Thymus (tissue), 14 donors: ENCODE measurements at places on chromosomes 16 and 17.

- no peak for DNase-seq
Observed at GRCh38 chr16:81758376-81758775, 20.7 kb upstream of the PLCG2 start.

DNA sequence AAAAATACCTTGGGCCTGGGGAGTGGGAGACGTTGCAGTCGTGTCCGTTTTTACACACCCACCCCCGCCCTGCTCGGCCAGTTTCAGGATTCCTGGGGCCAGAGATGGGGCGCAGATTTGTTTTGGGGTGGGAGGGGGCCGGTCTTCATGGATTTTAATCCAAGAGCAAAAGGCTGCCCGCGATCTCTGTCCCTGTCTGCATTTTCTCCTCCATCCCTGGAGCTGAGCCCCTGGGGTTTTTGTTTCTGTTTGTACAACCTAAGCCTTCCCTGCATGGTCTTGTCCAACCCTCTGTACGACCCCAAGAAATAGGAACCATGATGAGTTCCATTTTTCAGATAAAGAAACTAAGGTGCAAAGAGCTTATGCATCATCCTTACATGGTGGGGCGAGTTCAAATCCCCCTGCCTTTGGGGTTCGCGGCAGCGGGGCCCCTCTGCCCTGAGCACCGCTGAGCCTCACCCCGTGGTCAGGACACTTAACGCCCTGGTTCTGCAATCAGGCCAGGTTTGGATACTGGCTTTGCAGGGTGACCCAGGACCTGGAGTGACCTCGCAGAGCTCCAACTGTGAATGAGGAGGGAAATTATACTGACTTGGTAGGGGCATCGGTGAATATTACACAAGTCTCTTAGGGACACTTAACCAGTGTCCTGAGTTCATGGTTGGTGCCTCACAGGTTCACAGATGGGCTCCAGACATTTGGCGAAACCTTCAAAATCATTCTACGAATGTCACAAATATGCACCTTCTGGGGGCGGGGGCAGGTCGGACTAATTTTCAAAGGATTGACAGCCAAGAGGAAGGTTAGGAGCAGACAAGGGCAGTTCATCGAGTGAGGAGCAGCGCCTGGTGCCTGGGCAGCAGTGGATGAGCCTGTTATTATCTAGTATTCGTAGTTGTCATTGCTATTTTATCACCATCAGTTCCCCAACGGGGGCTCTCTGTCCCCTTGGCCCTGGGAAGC is 4.1 kb upstream of the FOXF1 start:
- no peak for DNase-seq

- DNase-seq, result no peak
Observed at GRCh38 chr17:68423251-68423650, 34.0 kb downstream of the WIPI1 start.

DNA sequence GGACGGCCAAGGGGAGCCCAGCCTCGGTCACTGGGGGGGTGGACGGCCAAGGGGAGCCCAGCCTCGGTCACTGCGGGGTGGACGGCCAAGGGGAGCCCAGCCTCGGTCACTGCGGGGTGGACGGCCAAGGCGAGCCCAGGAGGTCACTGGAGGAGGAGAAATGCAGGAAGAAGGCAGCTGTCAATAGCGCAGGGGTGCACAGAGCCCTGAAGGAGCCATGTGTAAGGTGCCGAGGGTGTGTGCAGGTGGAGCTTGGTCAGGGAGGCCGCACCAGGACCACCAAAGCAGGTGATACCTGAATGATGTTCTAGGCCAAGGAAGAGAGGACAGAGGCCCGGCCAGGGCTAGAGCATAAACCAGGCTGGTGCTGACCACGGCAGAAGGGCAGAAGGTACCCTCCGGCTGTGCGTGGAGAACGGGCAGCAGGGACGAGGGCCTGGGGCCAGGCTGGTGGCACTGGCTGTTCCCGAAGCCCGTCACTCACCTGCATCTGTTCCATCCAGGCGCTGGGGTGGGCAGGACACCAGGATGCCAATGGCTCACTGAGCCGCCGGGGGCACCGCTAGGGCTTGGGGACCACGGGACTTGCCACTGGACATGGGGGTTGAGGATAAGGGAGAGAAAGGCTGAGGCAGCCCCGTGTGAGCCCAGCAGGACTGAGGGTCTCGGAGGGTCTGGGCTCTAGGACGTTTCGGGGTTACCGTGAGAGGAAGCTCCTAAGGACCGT is 5.9 kb upstream of the CCDC57 start:
- DNase-seq, result no peak

GRCh38 chr17:30832438-30833124 is 815 bp downstream of the ATAD5 start:
- DNase-seq, result no peak

DNA sequence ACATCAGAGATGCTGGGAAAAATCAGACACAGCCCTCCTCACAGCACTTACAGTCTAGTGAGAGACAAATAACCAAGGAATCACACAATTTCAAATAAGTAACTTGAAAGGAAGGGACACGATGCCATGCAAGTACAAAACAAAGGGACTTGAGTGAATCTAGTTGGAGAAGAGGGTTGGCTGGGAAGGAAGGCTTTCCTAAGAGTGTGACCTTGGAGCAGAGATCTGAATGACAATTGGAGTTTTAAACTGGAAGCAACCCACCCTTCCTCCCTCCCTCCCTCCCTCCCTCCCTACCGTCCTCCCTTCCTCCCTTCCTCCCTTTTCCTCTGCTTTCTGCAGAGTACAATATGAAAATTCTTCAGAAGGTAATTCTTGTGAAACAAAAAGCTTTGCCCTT is 31.1 kb downstream of the ADAMTS18 start:
- DNase-seq, result no peak

DNA sequence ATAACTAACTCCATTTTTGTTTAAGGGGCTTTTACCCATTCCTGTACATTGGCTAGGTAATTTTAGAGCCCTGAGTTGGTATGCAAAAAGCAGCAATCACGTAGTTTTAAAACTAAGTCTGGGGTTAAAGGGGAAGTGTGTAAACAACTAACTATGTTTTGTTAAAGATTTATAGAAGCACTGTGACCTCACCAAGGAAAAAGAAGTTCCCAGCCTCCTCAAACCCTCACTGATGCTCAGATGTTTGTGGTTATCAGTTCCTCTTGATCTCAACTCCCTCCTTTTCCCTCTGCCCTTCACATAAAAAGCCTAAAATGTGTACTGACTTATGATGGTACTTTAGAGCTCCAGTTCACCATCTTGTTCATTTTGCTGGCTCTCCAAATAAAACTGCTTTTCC is 119.9 kb upstream of the IRX6 start:
- DNase-seq, result no peak

- no peak for DNase-seq
Observed at GRCh38 chr16:16084874-16085273, 135.5 kb downstream of the ABCC1 start.

DNA sequence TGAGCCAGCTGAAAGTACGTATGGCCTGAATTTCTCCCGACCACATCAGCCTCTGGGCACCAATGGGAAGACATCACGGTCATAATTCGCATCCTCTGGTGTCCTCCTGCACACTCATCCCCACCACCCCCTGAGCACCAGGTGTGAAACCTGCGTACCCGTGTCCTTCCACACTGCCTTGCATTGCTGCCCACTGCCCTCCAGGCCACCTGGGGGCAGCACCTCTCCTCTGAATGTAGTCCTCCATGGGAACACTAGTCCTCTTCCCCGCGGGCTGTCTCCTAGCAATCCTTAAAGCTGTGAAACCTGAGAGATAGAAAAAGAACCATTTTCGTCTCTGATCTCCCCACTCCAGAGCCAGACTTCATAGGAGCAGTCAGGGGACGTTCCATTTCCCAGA is 125.5 kb downstream of the ZNF18 start:
- no peak for DNase-seq

DNA sequence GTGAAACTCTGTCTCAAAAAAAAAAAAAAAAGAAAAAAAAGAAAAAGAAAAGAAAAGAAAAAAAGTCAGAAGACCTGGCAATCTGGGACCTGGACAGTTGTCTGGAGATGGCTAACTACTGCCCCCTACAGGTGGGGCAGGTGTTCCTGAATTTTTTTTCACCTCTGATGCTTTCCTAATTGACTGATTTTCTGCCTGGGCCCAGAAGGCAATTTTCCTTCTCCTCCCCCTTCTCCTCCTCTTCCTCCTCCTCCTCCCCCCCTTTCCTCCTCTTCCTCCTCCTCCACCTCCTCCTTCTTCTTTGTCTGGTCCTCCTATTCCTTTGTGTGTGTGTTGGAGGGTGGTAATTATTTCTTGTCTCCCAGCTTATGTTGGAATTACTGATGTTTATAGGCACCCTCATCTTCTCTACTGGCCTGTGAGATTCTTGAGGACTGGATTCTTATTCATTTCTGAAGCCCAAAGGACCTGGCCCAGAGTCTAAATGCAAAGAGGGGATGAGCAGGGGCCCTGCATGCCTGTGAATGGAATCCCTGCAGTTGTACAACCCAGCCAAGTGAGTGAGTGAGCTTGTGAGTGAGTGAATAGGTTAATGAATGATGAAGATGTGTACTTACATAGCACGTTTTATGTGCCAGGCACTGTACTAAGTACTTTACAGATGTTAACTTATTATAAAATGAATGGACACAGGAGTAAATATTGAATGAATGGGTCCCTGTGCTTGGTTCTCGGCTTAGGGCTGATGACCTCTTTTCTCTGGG is 26.9 kb downstream of the IRX5 start:
- DNase-seq, result no peak

GRCh38 chr17:36136036-36136435 is 32.4 kb downstream of the CCL4 start:
- DNase-seq, result no peak

DNA sequence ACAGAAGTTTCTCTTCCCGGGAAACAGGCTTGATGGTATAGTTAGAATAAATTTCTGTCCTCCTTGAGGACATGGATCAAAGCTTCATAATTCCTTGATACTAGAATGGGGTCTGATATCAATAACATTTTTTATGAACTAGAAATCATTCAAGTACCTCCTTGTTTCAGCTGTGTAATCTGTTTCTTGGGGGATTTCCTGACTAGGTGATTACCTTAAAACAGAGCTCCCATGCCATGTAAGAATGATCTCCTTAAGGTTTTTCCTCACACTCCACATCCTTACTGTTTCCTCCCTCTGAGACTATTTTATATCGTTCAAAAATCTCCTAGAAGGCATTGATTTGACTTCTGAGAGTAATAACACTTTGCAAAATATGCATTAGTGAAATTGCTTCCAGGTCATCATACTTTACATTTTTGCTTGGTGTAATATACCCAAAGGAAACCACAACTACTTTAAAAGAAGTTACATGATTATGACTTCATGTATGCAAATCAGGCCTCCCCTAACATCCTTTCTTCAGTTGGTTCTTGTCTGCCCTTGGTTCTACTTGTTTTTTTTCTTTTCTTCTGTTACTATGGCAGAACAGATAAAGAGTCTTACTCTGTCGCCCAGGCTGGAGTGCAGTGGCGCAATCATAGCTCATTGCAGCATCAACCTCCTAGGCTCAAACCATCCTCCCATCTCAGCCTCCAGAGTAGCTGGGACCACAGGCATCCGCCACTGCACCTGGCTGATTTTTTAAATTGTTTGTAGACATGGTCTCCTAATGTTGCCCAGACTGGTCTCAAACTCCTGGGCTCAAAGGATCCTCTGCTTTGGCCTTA is 388.8 kb downstream of the ZFHX3 start:
- no peak for DNase-seq

DNA sequence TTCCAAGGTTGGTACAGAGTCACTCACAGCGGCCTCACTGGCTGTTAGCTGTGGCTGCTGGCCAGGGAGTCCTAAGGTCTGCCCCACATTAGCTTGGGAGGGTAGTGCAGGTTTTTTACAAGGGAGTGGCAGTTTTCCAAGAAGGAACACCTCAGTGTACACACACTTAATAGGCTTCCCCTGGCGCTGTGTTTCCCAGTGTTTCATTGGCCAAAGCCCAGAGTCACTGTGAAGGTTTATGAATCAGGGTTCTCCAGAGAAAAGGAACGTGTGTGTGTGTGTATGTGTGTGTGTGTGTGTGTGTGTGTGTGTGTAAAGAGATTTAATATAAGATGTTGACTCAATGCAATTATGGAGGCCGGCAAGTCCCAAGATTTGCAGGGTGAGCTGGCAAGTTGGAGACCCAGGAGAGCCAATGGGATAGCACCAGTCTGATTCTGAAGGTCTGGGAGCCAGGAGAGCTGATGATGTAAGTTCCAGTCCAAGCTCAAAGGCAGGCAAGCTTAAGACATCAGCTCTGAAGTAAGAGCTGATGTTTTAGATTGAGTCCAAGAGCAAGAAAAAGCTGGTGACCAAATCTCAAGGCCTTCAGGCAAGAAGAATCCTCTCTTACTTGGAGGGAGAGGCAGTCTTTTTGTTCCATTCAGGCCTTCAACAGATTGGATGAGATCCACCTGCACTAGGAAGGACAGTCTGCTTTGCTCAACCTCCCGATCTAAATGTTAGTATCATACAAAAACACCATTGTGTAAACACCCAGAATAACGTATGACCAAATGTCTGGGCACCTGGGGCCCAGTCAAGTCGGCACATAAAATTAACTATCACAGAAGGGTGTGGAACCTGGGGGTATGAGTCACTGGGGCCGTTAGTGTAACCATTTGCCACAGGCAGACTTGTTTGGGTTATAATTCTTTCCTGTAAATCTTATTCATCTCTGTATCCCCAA is 206.8 kb downstream of the PRKCA start:
- DNase-seq, result no peak

GRCh38 chr16:21103941-21104860 is 46.4 kb downstream of the DNAH3 start:
- no peak for DNase-seq
